Islet precursor cell (in vitro differentiated cells): ENCODE measurements at places on chromosomes 1 and 21.
A peak's percentile ranks its signal among the peaks of the same experiment; 100 is the strongest.

DNA sequence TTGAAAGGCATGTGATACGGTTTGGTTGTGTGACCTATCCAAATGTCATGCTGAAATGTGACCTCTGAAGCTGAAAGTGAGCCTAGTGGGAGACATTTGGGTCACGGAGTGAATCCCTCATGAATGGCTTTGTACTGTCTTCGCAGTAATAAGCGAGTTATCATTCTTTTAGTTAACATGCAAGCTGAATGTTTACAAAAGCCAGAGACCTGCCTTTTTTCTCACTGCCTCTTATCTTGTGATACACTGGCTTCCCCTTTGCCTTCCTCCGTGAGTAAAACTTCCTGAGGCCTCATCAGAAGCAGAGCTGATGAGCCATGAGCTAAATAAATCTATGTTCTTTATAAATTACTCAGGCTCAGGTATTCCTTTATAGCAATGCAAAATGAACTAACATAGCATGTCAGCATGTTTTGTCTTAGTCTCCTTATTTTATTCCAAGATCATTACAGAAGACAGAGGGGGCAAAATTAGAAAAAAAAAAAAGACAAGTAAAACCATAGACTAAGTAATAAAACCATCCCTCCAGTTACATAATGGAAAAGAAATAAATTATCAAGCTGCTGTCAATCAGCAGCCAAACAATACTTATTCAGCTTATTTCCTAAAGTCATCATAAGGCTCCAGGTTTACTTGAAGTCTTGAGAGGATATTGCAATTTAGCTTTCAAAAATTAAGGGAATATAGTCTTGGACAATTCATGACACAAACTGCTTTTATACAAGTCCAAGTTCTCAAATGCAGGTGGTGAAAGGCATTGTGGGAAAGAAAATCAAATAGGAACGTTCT, 12.1 kb downstream of the RGS18 start:
- DNase-seq, result no peak

GRCh38 chr1:75794382-75794781, 2.3 kb upstream of the MSH4 start:
- DNase-seq, result no peak

- no peak for DNase-seq
Observed at GRCh38 chr1:221292652-221293051, 413.4 kb downstream of the HLX start.

DNA sequence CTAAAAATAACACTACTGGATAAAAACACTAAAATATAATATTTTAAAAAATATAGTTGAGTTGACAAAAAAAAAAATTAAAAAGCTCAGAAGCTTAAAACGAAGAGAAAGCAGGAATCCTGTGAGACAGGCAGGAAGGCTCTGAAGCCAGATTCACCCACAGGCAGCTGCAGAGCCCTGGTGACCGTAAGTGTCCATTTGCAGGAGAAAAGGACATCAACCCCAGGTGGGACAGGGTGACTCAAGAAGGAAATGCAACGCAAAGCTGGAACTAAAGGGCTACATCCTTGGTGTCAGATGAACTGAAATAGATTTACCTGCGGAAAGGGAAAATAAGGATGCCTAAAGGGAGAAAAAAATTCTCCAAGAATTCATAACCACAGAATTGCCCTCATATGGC, 46.8 kb downstream of the USP24 start:
- no peak for DNase-seq

DNA sequence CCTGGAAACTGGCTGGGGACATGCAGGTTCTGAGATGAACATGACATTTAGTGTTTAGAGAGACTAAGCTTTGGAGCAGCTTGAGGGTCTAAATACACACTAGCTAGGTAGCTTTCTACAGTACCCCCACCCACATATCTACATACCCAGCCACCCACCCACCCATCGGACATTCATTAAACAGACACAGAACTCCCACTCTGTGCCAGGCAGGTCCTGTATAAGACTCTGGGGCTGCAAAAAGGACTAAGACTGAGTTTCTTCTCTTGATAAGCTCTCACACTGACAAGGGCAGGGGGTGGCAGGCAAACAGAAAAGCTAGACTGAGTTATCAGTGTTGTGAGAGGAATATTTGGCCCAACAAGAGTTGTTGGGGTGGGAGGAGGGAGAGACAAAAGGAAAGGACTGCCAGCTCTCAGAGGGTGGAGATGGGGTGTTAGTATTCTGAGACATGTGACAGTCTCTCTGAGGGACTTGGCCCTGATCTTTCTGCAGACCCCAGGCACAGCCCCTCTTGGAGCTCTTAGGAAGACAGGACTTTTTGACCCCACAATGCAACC, 6.8 kb downstream of the MAP7D1 start:
- DNase-seq, result no peak

GRCh38 chr1:89671775-89672488, 39.0 kb downstream of the LRRC8C start:
- no peak for DNase-seq

DNA sequence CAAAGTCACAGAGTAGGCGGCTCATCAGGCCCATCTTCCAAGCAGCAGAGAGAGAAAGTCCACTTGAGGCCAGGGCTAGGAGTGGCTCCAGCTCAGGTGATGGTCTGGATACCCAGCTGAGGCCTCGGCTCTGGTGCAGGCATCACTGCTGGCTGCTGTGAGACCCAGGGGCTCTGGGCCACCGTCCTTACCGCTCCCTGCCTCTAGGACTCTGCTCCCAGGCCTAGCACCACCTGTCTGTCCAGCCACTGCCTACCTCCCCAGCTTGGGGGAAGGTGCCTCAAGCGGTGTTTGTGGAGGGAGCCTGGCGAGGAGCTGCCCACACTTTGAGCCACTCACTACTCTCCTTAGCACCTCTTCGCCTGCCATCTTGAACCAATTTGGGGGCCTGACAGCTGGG, 57.9 kb downstream of the DMRTB1 start:
- DNase-seq, result no peak

GRCh38 chr1:248802454-248802853, 23.3 kb downstream of the SH3BP5L start:
- DNase-seq, result peak; percentile 38

GRCh38 chr1:222769181-222769580, 32.2 kb downstream of the FAM177B start:
- no peak for DNase-seq

DNA sequence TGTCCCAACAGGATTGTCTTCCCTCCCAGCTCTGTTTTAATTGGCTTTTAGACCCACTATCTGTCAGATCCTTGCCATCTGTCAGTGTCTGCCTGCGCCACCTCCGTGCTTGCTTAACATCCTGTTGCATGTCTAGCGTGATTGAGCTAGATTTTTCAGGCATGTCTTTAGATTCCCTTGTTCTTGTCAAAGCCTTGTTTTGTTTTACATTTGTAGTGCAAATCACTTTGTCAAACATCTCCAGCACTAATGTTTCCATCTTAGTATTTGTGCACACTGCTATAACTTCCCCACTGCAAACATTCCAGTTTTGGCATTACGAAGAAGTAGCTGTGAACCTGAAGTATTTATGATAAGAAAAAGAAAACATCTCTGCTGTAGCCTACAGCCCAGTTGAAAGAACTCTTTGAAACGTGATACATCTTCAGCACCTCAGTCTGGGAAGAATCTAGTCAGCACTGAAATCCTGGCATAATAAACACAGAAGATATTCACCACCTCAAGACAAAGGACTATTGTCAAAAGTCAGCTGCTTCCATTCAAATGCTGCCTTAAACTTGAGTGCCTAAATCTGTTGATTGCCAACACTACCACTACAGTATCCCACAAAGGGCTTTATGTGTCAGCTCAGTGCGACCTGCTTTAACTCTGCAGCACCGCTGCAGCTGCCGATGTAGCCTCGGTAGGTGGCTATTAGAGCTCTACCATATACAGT, 105.0 kb downstream of the FNBP1L start:
- peak; percentile 60 for DNase-seq

DNA sequence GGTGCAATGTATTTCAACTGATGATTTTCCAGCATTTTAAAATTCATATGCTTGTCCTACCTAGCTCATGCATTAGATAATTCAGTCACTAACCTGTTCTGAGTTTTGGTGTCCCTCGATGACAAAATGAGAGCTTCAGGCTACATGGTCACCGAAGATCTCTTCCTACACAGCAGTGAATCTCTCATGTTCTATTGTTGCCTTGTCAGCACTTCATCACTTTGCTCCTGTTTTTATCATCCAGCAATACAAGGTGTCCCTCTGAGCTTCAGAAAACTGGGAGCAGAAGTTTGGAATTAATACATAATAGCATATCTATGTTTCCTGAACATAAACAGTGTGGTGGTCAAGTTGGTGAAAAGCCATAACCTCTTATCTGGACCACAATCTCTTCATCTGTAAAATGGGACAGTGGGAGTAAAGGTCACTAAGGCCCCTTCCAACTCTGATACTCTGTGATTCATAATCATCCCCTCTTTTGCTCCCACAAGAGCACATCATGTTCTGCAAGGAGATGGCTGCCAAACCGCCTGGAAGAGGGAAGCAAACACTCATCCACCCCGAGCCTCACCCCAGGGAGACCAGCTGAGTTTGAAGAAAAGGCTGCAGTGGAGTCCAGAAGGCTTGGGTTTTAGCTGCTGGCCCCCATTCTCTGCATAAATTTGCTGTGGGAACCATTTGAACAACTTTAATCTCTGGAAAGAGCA, 137.9 kb upstream of the F3 start:
- no peak for DNase-seq

DNA sequence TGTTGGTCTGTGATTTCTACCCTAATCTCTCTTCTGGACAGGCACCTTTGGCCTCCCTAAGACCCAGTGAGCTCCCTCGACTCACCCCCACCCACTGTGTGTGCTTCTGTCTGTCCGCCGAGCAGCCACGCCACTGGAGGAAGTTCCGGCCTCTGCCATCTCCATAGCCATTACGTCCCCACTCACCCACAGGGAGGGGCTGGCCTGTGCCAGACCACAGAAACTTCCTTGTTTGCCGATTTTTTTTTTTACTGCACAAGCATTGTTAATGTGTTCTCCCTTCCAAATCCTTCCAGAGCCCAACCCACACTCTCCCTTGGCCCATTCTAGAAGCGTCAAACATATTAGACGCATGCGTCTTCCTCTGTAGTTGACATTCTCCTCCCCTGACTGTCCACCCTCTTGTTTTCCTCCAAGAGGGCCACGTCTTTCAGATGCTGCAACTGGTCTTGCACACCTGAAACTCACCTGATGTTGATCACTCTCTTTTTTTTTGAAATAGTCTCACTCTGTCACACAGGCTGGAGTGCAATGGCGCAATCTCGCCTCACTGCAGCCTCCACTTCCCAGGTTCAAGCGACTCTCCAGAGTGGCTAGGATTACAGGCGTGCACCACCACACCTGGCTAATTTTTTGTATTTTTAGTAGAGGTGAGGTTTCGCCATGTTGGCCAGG, 72.3 kb downstream of the EVA1C start:
- DNase-seq, result no peak

DNA sequence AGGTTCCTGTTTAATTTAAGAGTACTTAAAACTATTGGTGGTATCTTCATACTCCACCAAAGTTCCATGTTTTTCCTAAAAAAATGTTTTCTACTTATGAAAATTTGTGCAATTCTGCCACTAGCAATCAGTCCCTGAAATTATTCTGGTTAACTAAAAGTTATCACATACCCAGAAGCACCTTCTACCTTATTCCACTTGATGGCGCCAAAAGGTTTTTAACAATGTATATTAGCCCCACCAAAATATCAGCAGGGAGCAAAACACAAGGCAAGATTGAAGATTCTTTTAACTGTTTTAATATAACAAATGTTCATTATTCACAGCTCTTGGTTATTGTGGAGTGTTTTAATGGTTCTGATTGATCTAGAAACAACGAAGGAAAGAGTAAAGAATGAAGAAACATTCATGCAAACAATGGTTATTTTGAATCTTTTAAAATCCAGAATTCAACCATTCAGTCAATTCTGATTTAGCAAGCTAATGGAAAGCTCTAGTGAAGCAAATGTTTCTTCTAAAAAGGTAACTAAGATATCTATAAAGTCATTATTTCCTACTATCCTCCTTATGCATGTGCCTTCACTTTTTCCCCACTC, 67.2 kb downstream of the TTLL7 start:
- DNase-seq, result no peak

- no peak for DNase-seq
Observed at GRCh38 chr1:231357187-231357772, 19.2 kb downstream of the SPRTN start.

DNA sequence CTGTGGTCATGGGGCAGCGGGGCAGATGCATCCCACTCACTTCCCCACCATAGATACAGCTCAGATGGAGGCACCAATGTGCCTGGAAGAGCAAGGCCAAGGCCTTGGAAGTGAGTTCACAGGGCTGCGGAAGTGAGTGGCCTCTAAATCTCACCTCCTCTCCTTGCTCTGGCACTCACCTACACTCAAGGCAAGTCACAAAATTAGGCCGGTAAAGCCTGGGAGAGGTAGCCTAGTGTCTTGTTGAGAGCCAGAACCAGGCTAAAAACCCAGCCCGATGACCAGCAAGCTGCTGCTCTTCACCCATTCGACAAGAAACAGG, 57.5 kb downstream of the SSBP3 start:
- no peak for DNase-seq

DNA sequence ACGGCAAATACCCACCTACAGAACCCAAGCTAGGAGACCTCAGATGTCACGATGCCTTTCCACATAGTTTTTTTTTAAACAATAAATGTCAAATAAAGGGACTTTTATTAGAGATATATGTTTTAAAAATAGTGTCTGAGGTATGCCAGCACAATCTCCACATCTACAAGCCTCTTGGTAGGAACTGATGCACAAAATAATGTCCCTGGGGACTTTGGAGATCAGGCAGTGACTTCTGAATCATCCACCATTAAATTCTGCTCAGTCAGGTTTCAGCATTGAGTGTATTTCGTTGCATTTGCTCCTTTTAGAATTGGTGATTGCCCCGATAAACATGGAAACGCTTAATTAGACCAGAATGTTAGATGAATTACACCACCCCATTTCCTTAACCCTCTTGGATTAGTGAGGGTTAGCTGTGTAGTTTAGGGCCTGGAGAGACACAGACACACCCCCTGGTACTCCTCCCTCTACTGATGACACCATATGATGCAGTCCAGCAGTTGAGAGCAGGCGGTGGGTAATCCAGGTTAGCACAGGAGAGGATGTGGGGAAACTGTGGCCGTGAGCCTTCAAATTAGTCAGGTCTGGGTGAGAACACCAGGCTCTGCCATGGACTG, 33.6 kb downstream of the LGR6 start:
- no peak for DNase-seq

DNA sequence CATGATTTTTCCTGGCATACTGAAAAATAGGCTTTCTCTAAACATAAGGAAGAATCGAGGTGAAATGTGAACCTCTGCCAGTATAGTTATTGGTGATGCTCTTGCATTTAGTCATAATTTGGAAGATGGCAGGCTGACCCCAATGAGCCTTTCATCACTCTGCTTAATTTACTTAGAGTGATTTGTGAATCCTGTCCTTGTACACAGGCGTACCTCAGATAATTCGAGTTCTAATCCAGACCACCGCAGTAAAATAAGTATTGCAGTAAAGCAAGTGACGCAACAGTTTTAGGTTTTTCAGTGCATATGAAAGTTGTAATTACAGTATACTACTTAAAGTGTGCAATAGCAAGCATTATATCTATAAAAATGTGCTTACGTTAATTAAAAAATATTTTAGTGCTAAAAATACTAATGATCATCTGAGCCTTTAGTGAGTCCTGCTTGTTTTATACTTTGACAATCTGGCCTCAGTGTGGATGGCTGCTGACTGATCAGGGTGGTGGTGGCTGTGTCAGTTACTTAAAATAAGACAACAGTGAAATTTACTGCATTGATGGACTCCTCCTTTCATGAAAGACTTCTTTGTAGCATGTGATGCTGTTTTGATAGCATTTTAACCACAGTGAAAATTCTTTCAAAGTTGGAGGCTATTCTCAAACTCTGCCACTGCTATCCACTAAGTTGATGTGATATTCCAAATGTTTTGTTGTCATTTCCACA, 1.7 kb downstream of the PKNOX1 start:
- DNase-seq, result no peak
